Mucosa of descending colon (tissue), 3 donors: ENCODE measurements at places on chromosomes 3 and 15. TPM values are rescaled to one million over a fixed set of nuclear protein-coding genes. Genes with fewer than 3 reads are reported as not detected.

Gene PLSCR5
- not detected for total RNA-seq

Gene CFAP20DC
- 1.0 TPM for total RNA-seq

Gene UACA
- total RNA-seq: 74.7 TPM

Gene LMAN1L
- total RNA-seq: 0.55 TPM

- DNase-seq: no peak
These were observed 2.7 kb downstream of the SST start for GRCh38 chr3:187667526-187667925.

GRCh38 chr15:91853948-91854638, 585 bp downstream of the SLCO3A1 start:
- peak; percentile 73 for DNase-seq

DNA sequence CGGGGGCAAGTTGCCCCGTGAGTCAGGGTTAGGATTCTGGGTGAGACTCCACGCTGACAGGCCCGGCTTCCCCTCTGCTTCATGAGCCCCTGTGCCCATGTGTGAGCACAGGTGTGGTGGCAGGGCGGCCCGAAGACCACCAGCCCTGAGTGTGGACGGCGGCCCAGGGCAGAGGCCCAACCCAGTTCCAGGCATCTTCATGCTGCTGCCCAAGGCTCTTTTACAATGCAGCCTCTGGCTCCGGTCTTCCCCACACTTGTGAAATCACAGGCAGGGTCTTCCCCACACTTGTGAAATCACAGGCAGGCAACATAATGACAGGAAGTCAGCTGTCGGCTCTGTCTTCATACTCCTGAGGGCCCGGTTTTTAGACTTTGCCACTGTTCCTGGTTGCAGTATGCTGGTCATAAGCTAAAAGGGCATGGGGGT, 78.8 kb downstream of the AAGAB start:
- DNase-seq: no peak

GRCh38 chr15:96869122-96869521, 538.6 kb downstream of the NR2F2 start:
- DNase-seq: no peak

DNA sequence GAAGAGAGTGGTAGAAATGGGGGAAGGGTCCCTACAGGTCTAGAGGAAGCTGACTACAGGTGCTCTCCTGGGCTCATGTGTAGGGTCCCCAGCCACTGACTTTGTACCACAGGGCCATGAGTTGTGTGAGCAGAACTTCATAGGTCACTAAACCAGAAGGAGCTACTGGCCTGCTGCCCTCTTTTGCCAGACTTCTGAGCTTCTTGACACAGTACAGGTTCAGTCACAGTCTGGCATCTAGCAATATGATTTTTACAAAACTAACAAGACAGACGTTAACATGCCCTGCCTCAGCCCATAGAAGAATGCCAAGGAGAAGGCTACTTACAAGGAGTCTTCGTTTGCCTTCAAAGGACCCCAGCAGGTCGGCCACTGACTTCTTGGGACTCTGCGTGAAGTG, 3.2 kb downstream of the CCDC80 start:
- DNase-seq: no peak

- DNase-seq: no peak
These were observed 7.0 kb downstream of the EIF4A2 start for GRCh38 chr3:186790261-186790981.

GRCh38 chr3:73405853-73406252, 218.9 kb downstream of the PDZRN3 start:
- no peak for DNase-seq

DNA sequence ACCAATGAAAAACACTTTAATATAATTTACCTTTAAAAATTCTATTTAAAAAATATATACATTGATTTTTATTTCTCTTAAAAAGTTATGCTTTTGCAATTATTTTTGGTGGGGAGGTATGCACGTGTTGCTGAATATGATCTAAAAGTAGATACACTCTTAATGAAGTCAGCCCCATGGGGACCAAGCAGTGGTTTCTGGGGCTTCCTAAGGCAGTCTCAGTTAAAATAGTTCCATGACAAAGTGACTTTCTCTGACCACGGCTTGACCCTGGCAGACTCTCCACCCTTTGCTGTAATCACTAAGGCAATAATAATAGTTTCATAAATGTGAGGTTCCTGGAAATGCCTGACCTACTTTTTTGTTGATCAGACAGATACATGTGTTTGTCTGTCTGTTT, 50.4 kb downstream of the CCR4 start:
- DNase-seq: no peak

GRCh38 chr15:45425135-45425534, 46.8 kb upstream of the GATM start:
- no peak for DNase-seq

- no peak for DNase-seq
These were observed 36.3 kb downstream of the ESYT3 start for GRCh38 chr3:138470687-138471086.
